ENCODE measurements at places on chromosomes 16 and 17.

- no peak for DNase-seq
These were observed 30.1 kb upstream of the SNN start for GRCh38 chr16:11638140-11638539.

GRCh38 chr17:82858376-82859126 lies 18.7 kb upstream of the ZNF750 start:
- DNase-seq = no peak

DNA sequence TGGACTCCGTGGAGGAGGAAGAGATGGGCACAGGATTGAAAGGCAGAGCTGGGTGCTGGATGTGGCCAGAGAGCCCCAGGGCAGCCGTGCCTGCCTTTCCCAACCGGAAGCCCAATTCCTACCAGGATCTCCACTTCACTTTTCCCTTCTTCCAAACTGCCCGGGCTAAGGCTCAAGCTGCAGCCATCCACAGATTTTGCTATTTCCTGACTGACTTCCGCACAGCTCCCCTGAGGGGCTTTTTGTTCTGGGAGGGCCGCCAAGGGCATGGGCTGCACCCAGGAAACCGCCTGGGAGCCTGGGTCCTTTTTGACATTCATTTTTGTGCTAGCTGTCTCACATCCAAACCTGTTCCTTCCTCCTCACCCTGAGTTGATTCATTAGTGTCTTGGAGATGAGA lies 4.2 kb downstream of the SHISA6 start:
- no peak for DNase-seq

DNA sequence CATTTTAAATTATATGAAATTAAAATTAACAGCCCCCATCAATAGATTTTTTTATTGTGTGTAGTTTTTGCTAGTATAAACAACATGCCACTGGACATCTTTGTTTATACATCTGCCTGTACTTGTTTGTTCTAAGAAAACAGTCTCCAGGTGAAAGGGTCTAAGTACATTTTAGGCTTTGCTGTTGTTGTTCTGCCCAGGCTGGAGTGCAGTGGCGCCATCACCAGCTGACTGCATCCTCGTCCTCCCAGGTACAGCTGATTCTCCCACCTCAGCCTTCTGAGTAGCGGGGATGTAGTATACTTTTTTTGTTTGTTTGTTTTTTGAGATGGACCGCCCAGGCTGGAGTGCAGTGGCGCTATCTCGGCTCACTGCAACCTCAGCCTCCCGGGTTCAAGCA lies 25.5 kb downstream of the C17orf58 start:
- DNase-seq = no peak

Measured in muscle of arm (tissue), 14 donors.